ENCODE measurements at places on chromosomes 1 and 21.

GRCh38 chr1:11831945-11832725 lies 15.4 kb downstream of the NPPA start:
- DNase-seq: no peak

DNA sequence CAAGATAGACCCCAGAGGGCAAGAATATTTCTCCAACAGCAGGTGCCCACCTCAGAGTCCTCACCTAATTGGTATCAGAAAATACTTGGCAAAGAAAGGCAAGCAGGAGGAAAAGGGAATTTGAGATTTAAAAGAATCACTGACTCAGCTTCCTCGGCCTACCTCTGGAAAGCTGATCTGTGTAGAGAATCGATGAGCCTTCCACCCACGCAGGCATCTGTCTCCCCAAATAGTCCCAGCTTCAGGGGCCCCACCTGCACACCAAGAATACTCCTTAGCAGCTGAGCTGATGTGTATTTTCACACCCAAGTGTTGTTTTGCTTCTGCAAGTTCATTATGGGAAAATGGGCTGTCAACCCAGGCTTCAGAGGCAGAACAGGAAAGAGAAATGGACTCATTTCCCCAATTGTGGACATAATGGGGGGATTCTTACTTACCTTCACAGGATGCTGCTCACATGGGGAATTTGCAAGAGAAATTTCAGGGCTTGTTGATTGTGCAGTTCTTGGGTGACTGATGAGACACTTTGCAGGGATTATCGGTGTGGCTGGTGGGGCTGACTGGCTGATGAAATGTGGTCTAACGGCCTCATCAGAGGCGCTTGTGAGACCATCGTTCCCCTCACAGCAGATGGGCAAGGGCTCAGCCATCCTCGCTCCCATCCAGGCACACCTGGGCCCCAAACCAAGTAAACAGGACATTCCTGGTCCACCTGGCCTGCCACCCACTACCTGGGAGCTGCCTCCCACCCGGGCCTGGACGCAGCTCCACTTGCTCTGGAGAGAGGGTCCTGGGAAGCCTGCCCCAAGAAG lies 436.3 kb downstream of the PTPRU start:
- no peak for DNase-seq

GRCh38 chr21:41504030-41504429 lies 3.9 kb downstream of the TMPRSS2 start:
- no peak for DNase-seq

- DNase-seq: no peak
These were observed 69.0 kb downstream of the HFM1 start for GRCh38 chr1:91335603-91336002.

DNA sequence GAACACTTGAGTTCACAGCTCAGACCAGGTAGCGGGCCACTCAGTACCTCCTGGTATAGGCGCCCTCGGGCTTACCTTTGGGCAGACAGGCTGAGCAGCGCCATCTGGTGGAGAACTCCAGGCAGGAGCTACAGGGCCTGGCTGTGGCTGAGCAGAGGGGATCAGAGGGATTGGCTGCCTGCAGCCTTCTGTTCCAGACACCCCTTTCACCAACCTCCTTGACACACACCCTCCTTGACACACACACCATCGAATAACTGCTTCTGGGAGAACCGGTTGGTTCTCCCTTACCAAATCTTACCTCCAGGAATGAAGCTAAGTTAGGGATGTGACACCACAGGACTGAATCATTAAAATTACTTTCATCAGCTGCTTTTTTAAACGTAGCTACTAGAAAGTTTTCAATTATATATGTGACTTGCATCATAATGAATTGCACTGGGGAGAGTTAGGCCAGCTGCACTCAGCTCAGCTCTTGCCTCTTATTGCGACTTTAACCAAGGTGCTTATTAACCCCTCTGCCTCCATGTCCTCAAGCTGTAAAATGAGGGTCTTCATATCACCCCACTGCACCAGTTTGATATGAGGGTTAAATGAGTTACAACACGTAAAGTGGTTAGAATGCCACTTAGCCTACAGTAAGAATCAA lies 6.6 kb downstream of the LIN28A start:
- DNase-seq: peak; percentile 80

- no peak for DNase-seq
These were observed 256.6 kb upstream of the RGS18 start for GRCh38 chr1:191901651-191902050.

DNA sequence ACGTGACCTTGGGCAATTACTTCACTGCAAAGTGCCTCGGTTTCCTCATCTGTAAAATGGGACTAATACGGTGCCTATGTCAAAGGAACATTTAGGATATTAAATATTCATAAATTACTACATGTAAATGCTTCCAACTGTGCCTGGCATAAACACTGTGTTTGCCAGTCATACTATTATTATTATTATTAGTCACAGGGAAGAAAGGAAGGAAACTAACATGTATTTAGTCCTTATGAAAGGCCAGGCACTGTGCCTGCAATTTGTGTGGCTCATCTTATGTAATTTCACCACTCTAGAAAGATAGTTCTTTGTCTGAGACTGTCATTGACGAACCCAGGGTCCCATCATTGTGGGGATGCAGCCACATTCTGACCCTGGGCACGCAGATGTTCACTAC lies 45.0 kb downstream of the EPHB2 start:
- DNase-seq: no peak

DNA sequence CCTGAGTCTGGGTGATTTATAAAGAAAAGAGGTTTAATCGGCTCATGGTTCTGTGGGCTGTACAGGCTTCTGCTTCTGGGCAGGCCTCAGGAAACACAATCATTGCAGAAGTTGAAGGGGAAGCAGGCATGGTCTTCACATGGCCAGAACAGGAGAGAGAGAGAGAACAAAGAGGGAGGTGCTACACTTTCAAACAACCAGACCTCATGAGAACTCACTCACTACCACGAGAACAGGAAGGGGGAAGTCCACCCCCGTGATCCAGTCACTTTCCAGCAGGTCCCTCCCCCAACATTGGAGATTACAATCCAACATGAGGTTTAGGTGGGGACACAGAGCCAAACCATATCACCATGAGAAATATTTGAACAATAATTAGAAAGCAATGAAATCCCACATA lies 222.9 kb downstream of the FAM72C start:
- DNase-seq: no peak

DNA sequence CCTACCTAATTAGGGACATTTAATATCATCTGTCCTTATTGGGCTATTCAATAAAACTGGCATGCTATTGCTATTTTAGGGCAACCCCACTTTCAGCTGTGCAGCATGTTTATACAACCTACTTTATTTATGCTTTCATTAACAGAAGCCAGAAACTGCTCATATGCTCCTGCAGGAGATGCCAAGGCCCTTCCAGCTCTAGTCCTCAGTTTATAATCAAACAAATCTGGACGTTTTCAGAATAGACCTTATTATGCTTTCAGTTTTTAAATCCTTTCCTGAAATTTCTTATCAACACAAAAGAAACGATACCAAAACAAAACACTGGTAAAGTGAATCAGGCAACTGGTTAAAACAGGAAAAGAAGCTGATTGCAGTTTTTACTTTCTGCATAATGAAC lies 53.2 kb downstream of the PTGS2 start:
- no peak for DNase-seq

GRCh38 chr1:203380420-203381150 lies 29.7 kb upstream of the FMOD start:
- no peak for DNase-seq

DNA sequence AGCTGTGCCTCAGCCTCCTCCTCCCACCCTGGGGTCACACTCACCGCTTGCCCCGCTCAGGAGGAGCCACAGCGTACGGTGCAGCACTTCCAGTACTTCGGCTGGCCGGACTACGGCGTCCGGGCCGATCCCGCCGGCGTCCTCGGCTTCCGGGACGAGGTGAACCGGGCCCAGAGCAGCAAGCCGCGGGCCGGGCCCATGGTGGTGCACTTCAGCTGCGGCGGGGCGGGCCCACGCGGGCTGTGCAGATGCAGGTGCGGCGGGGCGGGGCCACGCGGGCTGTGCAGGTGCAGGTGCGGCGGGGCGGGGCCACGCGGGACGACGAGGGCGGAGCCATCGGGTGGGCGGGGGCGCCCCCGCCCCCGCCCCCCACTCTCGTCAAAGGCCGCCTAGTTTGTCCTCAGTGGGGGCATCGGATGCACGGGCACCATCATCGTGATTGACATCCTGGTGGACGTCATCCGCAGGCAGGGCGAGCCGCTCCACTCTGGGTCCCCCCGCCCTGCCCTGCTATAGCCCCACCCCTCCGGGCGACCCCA lies 5.5 kb downstream of the RNF223 start:
- DNase-seq: peak; percentile 69

DNA sequence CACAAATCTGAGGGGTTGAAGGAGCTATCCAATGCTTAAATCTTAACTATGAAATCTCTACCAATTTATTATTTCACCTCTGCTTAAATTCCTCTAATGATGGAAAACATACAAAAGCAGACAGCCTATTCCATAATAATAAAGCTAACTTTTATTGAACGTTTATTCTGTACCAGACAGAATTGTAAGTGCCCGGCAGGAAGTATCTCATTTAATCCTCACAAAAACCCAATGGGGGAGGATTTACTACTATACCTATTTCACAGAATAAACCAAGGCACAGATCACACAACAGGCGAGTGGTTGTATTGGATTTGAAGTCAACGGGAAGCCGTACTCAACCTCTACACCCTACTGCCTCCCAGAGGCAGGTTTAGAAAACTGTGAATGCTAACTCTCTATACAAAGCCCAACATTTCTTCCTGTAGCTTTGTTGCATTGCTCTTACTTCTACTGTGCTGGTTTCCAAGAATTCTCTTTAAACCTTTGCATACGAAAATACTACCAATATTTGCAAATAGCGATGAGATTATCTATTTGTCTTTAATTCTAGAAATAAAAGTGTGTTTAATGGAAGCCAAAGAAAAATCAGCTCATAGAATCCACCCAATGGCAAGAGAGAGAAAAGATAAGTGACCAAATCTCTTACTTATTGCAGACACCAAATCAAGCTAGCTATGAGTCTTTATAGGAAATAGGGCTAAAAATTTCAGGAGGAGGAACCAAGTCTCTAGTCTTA lies 33.5 kb upstream of the C1orf53 start:
- no peak for DNase-seq

DNA sequence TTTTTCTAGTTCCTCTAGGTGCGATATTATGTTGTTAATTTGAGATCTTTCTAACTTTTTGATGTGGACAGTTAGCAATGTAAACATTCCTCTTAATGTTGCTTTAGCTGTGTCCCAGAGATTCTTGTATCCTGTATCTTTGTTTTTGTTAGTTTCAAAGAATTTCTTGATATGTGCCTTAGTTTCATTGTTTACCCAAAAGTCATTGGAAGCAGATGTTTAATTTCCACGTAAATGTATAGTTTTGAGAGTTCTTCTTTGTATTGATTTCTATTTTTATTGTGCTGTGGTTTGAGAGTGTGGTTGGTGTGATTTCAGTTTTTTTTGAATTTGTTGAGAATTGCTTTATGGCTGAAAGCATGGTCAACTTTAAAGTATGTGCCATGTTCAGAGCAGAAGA lies 319.4 kb downstream of the PTBP2 start:
- DNase-seq: no peak

- DNase-seq: no peak
These were observed 83.0 kb downstream of the LEPR start for GRCh38 chr1:65503427-65503826.

DNA sequence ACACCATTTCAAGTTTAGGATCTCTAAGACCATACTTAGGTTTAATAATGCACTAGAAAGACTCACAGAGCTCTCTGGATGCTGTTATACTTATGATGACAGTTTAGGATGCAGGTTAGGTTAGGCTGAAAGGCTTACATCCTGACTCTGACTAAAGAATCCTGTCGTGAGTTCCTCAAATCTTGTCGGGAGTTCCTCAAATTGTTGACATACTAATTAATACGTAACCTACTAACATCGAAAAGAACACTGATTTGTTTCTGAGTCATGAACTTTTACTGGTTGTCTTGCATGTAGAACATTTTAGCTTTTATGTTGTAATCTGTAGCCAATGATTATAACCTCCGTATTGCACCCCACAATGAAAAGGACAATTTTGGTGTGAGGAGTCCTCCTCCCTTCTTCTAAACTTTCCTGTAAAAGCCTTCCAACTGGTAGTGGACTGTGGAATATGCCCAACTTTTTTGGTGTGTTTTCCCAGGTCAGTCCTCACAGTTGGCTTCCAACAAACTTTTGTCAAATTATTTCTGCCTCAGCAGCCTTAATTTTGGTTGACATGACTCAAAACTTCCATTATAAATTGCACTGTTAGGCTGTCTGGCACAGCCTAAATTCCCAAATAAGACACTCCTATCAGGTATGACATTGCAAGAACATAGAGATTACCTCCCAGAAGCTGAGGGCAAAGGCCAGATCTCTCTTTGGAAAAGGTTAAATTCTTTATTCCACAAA lies 107.9 kb upstream of the PALMD start:
- DNase-seq: no peak

DNA sequence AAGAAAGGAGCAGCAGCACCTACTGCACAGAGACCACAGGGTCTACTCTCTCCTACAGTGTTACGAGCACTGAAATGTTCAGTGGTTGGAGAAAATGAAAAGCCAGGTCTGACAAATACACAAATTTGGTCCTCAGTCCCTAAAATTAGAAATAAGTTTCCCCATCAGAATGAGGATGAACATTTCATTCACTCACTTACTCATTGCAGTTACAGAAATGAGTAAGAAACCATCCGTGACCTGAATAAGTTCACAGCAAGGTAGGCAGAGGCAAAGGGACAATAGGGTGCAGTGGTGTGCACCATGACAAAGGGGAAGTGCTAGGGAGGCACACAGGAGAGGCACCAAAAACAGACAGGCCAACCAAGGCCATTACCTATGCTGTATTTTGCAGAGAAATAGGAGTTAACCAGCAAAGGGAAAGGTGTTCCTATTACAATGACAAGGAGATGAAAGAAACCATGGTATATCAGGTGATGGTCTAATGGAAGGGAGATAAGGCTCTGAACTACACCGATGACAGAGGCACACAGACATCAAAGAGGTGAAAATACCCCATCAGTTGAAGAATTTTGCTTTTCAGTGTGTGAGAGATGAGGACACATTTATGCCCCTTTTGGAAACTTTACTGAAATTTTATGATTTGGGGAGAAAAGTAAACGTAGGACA lies 29.4 kb downstream of the VAV3 start:
- DNase-seq: no peak

DNA sequence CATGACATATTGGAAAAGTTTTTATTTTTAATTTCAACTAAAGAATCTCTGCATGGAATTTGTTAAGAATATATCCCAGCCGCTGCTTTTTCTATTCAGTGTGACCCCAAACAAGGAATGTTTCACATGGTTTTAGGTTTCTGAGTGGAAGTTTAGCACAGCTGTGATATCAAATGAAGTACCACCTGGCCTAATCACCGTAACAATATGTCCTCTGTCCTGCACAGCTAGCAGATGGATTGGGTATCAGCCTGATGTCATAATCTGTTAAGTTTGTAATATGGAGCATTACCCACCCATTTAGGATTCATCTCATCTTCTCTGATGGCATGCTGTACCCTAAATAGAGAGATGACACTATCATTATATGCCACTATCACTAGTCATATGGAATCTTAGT lies 963.7 kb upstream of the ADGRL2 start:
- DNase-seq: no peak

DNA sequence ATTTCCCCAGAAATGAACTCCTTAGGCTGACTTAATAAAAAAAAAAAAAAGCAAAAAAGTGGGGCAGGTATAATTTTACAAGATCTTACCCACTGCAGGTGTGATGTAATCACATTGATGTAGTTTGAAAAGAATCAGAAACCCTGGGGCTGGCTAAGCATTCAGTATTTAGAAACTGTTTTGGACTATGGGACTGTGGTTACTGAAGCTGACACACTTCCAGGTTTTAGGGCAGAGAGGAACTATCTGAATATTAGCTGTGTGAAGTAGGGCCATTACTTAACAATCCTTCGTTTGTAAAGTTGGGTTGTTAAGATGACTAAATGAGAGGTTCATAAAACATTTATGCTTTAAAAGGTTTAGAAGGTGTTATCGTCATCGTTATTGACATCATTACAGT lies 165.3 kb downstream of the FASLG start:
- DNase-seq: no peak
